ENCODE measurements at places on chromosomes 7 and 10.

DNA sequence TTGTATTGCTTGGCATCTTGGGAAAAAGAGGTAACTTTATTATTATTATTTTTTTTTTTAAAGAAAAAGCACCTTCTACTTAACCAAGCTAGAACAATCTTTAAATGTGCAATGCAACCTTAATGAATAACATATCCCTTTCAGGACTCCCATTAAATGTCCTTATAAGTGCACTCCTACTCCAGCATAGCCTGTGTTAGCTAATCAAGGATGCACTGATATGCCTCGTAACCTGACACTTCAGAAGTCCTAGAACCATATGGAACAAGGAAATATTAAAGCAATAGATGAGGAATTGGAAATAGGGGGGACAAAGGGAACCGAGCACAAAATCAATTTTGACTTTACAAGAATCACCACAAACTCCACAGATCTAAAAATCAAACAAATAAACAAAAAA lies 522.4 kb downstream of the PARD3 start:
- peak; percentile 6 for DNase-seq

- DNase-seq = no peak
Measured at GRCh38 chr10:35598379-35598778, 6.8 kb upstream of the GJD4 start.

DNA sequence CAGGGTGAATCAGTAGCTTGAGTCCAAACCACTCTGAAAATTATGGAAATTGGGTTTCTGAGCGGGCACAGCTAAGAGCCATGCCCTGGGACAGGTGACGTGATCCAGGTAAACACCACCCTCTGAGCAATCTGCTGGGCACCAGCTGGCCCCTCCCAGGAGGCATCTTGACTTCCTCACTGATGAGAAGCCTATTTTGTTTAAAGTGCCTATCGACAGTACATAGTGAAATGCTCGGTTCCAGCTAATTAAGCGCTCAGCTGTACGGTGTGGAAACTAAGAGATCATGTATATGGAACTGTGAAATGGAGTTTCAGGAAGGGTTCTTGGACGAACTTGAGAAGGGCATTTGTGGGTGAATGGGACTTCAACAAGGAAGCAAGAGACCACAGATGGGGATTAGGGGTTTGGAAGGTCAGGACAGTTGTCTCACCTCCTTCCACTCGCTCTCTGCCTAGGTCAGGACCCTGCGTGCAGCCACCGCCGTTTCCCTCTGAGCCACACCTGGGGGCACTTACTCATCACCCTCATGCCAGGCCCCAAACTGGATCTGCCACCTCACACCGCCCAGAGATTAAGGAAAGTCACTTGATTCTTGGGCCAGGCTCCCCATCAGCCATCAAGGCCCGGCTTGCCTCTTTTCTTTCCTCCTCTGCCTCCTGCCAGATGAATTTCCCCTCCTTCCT lies 3.2 kb downstream of the ITPRIP start:
- no peak for DNase-seq

DNA sequence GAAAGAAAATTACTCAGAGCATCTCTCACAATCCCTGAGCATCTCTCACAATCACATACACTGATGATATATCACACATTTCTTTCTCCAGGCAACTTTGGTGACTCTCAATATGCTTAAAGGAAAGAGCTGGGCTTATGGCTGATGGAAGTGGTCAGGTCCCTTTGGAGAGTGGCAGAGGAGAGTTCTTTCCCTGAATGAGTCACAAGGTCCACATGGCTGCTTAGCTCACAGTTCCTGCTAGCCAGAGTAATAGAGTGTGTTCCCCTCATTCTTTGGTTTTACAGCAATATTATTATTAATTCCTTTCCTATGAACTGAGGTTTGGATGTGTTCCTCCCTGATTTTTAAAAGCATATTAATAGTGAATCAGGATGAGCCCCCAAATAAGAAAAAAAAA lies 287.4 kb downstream of the C7orf25 start:
- DNase-seq = no peak
